ENCODE measurements at places on chromosomes 11 and 22. TPM values are rescaled to one million over a fixed set of nuclear protein-coding genes. Genes with fewer than 3 reads are reported as not detected.

The DEUP1 gene
- not detected for total RNA-seq

The ZC3H12C gene
- 17.2 TPM for total RNA-seq

The GAB4 gene
- not detected for total RNA-seq

The MMP10 gene
- total RNA-seq = not detected

The MPZL3 gene
- 2.7 TPM for total RNA-seq

The ACRV1 gene
- total RNA-seq = not detected

The RAPSN gene
- 0.71 TPM for total RNA-seq

The C11orf91 gene
- 0.97 TPM for total RNA-seq

The SIK2 gene
- 21.9 TPM for total RNA-seq

The CPT1B gene
- 11.5 TPM for total RNA-seq

The OR10D3 gene
- not detected for total RNA-seq

The DBX1 gene
- total RNA-seq = not detected
